ENCODE measurements at places on chromosomes 4 and X. TPM values are rescaled to one million over a fixed set of nuclear protein-coding genes. Genes with fewer than 3 reads are reported as not detected.

- no peak for DNase-seq
These were observed 140.1 kb downstream of the SPANXN4 start for GRCh38 chrX:143165778-143166177.

DNA sequence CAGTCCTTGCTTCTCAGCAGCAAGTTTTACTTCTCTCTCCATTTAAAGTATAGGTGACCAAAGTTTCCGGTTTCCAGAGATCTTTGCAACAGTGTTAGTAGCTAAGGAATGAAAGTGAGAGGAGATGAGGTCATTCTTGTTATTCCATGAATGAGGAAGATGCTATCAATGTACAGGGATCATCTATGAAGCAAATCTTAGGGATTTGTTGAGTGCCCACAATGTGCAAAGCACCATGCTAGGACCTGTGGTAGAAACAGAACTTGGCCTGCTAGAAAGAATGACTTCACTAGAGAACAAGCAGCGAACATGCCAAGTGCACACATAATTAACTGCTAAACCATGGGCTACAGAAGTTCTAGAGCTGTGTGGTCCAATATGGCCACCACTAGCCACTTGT is 112.5 kb downstream of the MID1 start:
- no peak for DNase-seq

Gene AIMP1
- 19.3 TPM for total RNA-seq

DNA sequence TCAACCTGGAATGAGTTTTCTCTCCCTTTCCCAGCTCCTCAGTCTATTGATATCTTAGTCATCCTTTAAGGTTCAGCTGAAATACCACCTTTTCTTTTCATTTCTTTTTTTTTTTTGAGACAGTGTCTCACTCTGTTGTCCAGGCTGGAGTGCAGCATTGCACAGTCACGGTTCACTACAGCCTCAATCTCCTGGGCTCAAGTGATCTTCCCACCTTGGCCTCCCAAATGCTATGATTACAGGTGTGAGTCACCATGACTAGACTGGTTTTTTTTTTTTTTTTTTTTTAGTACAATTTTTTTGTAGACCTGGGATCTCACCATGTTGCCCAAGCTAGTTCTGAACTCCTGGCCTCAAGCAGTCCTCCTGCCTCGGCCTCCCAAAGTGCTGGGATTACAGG is 28.9 kb downstream of the AFF1 start:
- no peak for DNase-seq

Gene GATB
- total RNA-seq, result 15.1 TPM

Data from omental fat pad (tissue), 4 donors.